Activated naive CD8-positive, alpha-beta T cell treated with anti-CD3 and anti-CD28 coated beads for 36 hours (primary cell): ENCODE measurements at places on chromosomes 2 and 18. TPM values are rescaled to one million over a fixed set of nuclear protein-coding genes. Genes with fewer than 3 reads are reported as not detected.

DNA sequence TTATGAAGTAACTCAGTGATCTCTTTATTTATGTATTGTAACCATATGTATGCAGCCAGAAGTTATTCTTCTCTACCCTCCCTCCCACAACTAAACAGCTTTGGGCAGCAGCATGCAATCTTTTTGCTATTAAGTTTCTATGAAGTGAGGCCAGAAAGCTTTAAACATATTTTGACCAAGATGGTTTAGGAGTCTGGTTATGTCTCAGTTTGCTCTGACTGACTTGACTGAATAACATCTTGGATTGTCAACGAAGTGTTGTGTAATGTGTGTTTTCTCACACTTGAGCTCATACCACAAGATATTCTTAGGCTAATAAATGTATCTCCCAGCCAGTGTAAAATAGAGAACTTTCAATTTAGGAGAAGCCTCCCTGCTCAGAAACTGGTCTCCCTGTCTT, 104.3 kb downstream of the TTC27 start:
- H3K27ac ChIP-seq = no peak overlapping the region
- H3K4me1 ChIP-seq = no peaks in the 10 kb centered on the region
- no peak overlapping the region for H3K4me3 ChIP-seq
- no peak for DNase-seq

- peak overlapping the region; percentile 85 for H3K4me3 ChIP-seq
- peak overlapping the region; percentile 79 for H3K27ac ChIP-seq
- H3K4me1 ChIP-seq = peaks cover 8% of the 10 kb centered on the region
- DNase-seq = peak; percentile 80
- no peaks in the 10 kb centered on the region for H3K27me3 ChIP-seq
Observed at GRCh38 chr18:10032331-10033015, 118.7 kb downstream of the VAPA start.

DNA sequence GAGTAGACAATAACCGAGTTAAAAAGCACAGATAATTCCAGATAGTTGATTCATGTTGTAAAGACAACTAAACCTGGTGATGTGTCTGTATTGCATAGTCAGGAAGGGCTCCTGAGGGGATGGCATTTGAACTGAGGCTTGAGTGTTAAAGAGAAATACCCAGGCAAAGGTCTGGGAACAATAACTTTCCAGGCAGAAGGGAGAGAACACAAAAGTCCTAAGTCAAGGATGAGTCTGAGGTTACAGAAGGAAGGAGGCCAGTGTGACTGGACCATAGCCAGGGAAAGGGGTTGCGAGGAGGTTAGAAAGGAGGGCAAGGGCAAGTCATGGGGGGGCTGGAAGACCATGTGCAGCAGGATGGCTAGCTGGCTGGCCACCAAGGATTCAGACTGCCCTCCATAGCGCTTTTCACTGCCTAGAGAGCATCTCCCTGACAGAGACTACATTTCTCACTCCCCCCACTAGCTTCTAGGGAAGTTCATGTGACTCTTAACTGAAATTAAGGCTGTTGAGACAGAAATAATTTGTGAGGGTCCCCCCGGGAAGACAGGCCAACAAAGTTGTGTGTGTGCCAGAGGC, 135.5 kb upstream of the CREB1 start:
- no peak for DNase-seq
- no peaks in the 10 kb centered on the region for H3K36me3 ChIP-seq
- no peaks in the 10 kb centered on the region for H3K4me1 ChIP-seq
- no peak overlapping the region for H3K27ac ChIP-seq

DNA sequence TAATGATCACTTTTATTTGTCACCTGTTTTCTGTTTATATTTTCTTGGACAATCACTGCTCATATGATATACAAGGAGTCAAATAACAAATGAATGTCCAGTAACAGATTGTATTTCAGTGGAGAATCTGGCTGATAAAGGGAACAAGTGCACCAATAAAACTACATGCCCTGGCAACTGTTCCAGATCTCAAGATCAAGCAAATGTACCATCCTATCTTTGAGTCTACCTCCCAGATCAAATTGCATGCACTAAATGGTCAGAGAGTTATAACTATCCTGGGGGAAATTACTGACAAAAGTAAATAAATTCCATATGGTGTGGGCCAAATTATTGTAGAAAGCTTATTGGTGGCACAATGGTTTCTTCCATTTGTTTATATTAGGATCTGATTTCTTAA, 452.8 kb downstream of the MBD2 start:
- no peaks in the 10 kb centered on the region for H3K27me3 ChIP-seq
- no peaks in the 10 kb centered on the region for H3K4me1 ChIP-seq
- H3K27ac ChIP-seq = no peak overlapping the region
- no peaks in the 10 kb centered on the region for H3K36me3 ChIP-seq
- H3K4me3 ChIP-seq = no peak overlapping the region
- DNase-seq = no peak

- H3K36me3 ChIP-seq = peaks cover 34% of the 10 kb centered on the region
- DNase-seq = no peak
- no peaks in the 10 kb centered on the region for H3K27me3 ChIP-seq
- H3K4me1 ChIP-seq = no peaks in the 10 kb centered on the region
Observed at GRCh38 chr18:12334863-12335262, 26.8 kb downstream of the TUBB6 start.

- H3K27me3 ChIP-seq = no peaks in the 10 kb centered on the region
- H3K4me3 ChIP-seq = no peak overlapping the region
- H3K36me3 ChIP-seq = no peaks in the 10 kb centered on the region
- DNase-seq = no peak
- H3K4me1 ChIP-seq = peaks cover 29% of the 10 kb centered on the region
- no peak overlapping the region for H3K27ac ChIP-seq
Observed at GRCh38 chr2:85435981-85436835, 17.7 kb downstream of the SH2D6 start.

- H3K27ac ChIP-seq = no peak overlapping the region
- H3K36me3 ChIP-seq = no peaks in the 10 kb centered on the region
- no peaks in the 10 kb centered on the region for H3K27me3 ChIP-seq
- H3K4me3 ChIP-seq = no peak overlapping the region
- H3K4me1 ChIP-seq = no peaks in the 10 kb centered on the region
Observed at GRCh38 chr2:56207760-56208159, 24.0 kb downstream of the CCDC85A start.

DNA sequence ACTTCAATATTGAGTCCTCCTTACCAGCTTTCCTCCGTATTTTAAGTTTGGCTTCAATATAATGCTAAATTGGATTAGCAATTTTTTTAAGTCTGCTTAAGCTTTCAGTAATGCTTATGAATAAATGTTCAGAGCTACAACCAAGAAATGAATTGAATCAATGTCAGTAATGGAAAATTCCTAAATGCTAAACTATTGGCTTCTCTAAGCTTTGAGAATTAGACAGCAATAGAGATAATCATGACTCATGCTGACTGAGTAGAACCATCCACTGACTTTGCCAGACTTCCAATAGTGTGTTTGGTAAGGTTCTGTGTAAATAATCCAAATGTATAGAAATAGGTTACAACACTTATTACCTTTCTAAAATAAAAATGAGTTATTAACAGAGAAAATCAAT, 8.9 kb upstream of the PDE1A start:
- DNase-seq = no peak
- no peak overlapping the region for H3K27ac ChIP-seq
- H3K4me3 ChIP-seq = no peak overlapping the region
- no peaks in the 10 kb centered on the region for H3K4me1 ChIP-seq
- no peaks in the 10 kb centered on the region for H3K27me3 ChIP-seq

- no peak overlapping the region for H3K27ac ChIP-seq
- no peak for DNase-seq
- no peak overlapping the region for H3K4me3 ChIP-seq
- no peaks in the 10 kb centered on the region for H3K4me1 ChIP-seq
- H3K27me3 ChIP-seq = peaks cover 4% of the 10 kb centered on the region
Observed at GRCh38 chr18:24560511-24560981, 100.1 kb downstream of the HRH4 start.

DNA sequence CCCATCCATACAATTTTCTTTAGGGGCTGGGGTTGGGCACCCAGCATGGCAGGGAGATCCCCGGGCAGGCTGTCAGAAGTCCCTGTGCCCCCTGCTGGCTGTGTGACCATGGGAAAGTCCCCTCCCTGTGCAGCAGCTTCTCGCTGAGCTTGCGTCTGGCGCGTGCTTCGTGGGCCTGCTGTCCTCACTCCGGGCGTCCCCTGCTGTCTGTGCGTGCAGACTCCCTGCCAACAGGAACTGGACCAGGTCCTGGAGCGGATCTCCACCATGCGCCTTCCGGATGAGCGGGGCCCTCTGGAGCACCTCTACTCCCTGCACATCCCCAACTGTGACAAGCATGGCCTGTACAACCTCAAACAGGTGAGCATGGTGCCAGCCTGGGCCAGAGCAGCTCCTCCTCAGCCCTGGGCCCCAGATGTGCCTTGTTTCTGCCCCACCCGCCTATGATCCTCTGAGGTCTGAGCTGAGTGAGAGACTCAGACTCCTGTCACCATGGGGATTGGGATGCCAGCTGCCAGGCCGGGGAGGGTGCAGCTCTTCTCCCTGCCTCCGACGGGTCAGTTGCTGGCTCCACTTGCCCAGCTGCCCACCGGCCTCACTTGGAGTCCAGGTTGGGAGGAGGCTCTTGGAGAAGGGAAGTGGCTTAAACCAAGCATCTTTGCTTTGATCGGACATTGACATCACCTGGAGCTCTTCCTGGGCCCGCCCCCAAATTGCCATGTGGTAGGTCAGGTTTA, 28.6 kb downstream of the IGFBP2 start:
- H3K27ac ChIP-seq = no peak overlapping the region
- no peak for DNase-seq
- no peak overlapping the region for H3K4me3 ChIP-seq
- H3K27me3 ChIP-seq = no peaks in the 10 kb centered on the region
- no peaks in the 10 kb centered on the region for H3K36me3 ChIP-seq
- H3K4me1 ChIP-seq = no peaks in the 10 kb centered on the region

DNA sequence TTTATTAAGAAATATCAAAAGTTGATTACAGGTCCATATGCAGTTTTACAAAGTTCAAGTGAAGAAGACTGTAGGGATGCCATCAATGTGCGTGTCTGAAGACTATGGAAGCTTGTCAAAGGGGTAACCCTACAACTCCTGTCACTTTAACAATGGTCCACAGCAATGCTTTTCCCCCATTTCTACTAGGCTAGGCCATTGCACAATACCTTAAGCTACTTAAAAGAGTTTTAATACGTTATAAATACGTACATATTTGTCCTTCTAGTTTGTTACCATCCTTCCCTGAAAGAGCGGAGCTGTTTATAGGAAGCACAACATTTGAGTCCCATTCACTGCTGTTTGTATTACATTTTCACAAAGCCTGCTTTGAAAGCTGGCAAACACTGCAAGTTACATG, 26.7 kb downstream of the CNRIP1 start:
- H3K27me3 ChIP-seq = peaks cover 16% of the 10 kb centered on the region
- DNase-seq = no peak
- no peaks in the 10 kb centered on the region for H3K36me3 ChIP-seq
- no peak overlapping the region for H3K4me3 ChIP-seq
- no peak overlapping the region for H3K27ac ChIP-seq

The ACADL gene
- not detected for total RNA-seq

The GAL3ST2 gene
- total RNA-seq = 0.31 TPM
